ENCODE measurements at places on chromosomes 5 and 9. TPM values are rescaled to one million over a fixed set of nuclear protein-coding genes. Genes with fewer than 3 reads are reported as not detected.

DNA sequence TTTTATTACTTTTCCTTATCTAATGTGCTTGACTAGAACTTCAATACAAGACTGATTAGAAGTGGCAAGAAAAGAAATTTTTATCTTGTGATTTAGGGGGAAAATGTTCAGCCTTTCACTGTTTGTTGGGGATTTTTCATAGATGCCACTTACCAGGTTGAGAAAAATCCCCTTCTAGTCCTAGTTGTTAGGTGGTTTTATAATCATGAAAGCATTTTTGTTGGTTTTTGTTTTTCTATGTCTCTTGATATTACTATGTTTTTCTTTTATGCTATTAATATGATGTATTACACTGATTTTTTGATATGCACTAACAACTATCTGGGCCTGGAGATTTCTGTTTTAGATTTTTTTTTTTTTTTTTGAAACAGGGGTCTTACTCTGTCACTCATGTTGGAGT lies 134.0 kb downstream of the PARP8 start:
- no peak for DNase-seq

- peak; percentile 24 for DNase-seq
Observed at GRCh38 chr9:84315278-84315877, 25.2 kb downstream of the SLC28A3 start.

DNA sequence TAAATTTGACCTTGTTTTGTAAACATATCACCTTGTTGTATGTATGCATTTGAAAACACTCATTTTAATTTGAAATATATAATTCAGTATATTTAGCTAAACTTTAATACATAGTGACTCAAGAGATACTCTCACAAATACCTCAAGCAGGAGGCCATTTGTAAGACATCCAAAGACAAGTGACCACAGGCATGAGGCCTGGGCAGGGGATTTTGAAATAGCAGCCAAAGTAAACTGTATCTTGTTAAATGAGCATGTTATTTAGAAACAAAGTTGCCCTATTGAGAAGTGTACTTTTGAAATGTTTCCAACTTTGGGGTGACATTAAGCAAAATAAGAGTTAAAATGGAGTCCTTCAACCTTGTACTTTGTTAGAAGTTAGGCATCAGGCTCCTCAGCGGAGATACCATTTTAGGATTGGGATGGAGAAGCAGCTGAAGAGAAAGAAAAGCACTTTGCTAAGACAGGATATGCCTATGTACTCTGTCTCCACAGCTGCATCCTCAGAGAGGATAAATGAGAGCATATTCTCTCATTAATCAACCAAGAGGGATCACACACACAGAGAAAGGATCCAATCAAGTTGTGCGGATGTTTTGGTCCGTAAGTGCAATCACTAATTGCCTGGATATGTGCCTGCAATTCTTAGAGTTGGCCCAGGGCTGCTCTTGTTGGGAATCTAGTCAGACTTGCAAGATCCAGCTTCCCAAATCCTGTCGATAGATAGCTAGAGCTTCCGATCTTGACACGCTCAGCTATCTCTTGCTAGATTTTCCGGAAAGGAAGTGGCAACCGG lies 157.5 kb upstream of the HAPLN1 start:
- no peak for DNase-seq

PCDHB14 gene
- not detected for total RNA-seq

DNA sequence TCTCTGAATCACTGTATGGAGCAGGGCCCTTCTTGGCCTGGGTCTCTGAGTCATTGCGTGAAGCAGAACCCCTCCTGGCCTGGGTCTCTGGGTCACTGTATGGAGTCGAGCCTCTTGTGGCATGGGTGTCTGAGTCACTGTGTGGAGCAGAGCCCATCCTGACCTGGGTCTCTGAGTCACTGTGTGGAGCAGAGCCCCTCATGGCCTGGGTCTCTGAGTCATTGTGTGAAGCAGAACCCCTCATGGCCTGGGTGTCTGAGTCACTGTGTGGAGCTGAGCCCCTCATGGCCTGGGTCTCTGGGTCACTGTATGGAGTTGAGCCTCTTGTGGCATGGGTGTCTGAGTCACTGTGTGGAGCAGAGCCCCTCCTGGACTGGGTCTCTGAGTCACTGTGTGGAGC lies 94.0 kb upstream of the RAPGEF1 start:
- no peak for DNase-seq

- DNase-seq, result no peak
Observed at GRCh38 chr5:134997015-134997414, 29.3 kb downstream of the CATSPER3 start.

GRCh38 chr5:111704452-111705085 lies 52.4 kb downstream of the NREP start:
- no peak for DNase-seq

- DNase-seq, result no peak
Observed at GRCh38 chr5:93299681-93300308, 281.2 kb downstream of the NR2F1-AS1 start.

- no peak for DNase-seq
Observed at GRCh38 chr9:110767559-110768063, 99.0 kb downstream of the MUSK start.

DNA sequence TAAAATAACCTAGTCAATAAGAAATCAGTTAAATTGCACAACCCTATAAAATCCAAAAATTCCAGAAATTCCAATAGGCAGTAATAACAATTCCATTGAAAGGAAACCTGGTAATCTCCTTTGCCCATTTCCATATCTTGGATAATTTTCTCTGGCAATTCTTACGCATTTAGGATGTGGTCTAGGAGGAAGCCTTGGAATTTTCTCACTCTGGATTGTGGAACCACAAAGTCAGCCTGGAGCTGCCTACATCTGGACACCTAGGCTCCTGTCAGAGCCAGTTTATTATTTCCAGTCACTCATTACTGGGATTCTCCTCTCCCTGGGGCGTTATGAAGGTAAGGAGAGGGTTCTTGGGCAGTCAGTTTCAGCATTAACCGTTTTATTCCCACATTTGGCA lies 40.3 kb upstream of the GNE start:
- DNase-seq, result no peak

DNA sequence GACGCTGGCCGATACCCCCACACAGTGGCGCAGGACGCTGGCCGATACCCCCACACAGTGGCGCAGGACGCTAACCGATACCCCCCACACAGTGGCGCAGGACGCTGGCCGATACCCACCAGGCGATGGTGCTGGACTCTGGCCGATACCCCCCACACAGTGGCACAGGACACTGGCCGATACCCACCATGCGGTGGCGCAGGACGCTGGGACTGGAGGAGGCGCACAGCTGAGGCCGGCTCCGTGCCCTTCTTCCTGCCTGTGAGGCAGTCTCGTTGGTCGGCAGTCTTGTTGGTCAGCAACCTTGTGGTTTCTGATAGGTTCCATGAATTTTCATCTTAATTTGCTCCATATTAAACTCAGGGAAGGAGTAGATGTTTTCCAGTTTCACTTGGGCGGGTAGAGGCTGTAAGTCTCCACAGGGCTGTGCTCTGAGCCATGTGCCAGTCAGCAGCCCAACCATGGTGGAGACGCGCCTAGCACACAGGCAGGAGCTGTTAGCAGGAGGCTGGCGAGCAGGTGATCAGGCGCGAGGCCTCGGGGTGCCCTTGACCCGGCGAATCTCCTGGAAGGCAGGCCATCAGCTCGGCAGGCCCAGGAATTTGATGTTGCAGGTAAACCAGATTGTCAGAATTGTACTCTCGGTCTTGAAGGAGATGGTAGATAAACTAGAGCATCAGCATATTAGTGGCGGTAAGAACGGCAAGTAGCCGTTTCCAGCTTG lies 75.6 kb downstream of the EHMT1 start:
- DNase-seq, result no peak

GRCh38 chr5:56983593-56984361 lies 31.9 kb upstream of the MIER3 start:
- DNase-seq, result no peak

DNA sequence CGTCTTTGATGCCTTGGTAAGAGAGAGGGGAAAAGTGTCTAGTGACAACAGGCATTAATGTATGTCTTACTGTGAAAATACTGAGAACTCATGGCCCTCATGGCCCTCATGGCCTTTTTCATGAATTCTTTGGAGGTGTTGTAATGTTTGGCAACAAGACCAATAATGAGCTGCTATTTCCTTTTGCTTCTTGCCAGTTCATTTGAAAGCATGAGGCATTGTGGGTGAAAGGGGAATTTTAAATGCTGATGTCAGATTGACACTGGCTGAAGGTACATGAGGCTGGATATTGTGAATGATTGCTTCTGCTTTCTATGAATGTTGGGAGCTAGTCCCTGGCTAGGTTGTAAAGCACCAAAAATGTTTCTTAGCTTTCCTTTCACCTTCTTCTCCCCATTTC lies 79.2 kb downstream of the DOCK2 start:
- DNase-seq, result no peak

DNA sequence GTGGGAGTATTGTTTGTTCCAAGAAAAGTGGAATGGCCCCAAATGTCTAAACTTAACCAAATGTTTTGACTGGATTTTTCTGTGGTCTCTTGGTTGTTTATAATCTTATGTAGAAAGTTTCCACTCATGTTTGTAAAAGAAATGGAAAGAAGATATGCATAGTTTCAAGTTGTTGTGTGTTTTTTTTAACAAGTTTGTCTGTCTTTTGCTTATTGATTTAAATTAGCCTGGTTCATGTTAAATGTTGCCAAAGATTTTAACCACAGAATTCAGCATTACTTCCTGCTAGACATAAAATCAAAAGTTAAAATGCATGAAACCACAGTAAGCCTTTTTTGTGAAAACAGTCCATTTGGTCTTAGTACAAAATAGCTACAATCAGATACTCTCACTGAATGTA lies 14.0 kb downstream of the PPWD1 start:
- no peak for DNase-seq

PCDHA12 gene
- total RNA-seq, result not detected

RAD17 gene
- 36.6 TPM for total RNA-seq

DNA sequence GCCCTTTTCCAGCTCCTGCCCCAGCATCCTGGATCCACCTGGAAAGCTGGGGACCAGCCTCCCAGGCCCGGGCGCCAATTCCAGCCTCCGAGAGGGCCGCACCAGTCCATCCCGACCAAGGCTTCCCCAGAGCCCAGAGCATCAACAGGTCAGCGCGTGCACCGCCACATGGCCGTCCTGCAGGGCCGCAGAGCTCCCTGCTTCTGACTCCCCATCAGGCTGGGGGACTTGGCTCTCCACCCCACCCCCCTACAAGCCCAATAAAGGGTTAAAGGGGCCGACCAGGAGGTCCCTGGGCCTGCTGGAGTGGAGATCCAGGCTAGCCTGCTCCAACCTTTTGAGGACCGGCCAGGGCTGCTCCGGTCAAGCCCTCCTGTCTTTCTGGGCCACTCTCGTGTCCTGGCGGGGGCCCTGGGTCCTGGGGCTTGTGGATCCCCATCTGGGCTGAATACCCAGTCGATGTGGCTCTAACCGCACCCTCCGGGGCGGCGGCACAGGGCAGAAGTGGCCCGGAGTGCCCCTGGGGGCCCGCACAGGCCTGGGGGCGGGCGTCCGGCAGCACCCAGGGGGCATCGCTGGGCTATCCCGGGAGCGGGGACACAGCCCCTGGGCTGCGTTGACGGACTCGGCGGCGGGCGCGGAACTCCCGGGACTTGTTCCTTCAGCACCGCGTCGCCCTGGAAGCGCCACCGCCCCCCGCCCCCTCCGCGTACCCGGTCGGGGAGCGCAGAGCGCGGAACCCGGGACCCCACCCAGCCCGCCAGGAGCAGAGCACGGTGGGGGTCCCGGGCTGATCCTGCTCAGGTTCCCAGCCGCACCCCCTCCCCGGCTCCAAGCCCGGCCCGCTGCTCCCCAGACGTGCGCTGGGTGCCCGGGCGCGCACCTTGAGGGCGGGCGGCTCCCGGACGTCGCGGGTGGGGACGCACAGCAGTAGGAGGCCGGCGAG lies 590 bp downstream of the ENTPD2 start:
- DNase-seq, result no peak

GRCh38 chr5:107817951-107818350 lies 147.2 kb upstream of the EFNA5 start:
- no peak for DNase-seq

DNA sequence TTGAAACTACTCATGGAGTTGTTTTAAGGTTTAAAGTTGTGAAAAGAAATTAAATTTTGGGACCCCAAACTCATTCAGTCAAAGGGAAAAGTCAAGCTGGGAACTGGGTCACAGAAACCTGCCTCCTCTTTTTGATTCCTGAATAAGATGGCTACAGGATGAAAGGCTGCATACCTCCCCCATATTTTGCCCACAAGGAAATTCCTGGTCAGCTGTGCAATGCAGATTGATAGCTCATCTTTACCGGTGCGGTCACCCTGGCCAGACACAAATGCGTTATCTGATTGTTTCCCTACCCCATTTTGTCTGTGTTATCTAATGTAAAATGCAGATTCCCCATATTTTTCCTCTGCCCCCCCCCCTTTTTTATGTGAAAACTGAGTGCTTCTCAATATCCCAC lies 1.3 kb downstream of the HAVCR2 start:
- DNase-seq, result no peak

All from naive thymus-derived CD8-positive, alpha-beta T cell (primary cell).